ENCODE measurements at places on chromosomes 7 and 10. TPM values are rescaled to one million over a fixed set of nuclear protein-coding genes. Genes with fewer than 3 reads are reported as not detected.
A peak's percentile ranks its signal among the peaks of the same experiment; 100 is the strongest.

GRCh38 chr7:137670222-137671064 lies 176.3 kb downstream of the DGKI start:
- no peaks in the 10 kb centered on the region for H3K4me1 ChIP-seq
- no peak for DNase-seq
- no peak overlapping the region for H3K4me3 ChIP-seq
- peaks cover 24% of the 10 kb centered on the region for H3K27me3 ChIP-seq

The KLHDC10 gene
- total RNA-seq = 44.4 TPM

The HGF gene
- 15.1 TPM for total RNA-seq

The SCART1 gene
- total RNA-seq = 4.7 TPM

DNA sequence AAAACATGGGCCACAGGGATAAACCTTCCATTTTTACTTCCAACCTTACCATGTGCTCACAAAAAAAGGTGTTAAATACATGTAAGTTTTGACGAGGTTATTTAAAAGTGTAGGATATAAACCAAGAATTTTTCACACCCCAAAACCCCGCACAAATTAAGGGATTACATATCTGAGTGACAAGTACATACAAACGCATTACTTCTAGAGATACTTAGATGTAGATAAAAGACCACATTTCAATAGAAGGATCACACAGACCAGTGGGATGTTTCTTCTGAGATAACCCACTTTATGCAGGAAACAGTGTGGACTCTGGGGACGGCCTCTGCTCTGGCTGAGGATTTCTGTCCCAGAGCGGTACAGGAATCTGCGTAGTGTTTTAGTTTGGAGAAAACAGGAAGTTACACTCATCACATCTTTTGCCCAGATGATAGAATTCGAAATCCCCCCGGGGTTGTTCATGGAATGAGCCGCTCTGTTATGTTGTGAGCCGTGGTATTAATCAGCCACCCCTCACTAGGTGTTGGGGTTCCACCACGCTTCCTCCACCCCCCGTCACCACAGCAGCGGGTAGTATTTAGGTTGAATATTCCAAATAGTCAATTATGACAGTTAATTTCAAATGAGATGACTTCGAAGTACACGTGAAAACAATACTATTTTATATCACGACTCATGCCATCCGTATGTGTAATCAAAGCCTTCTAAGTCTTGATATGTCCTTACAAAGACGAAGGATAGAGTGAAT lies 1.3 kb upstream of the CUL1 start:
- H3K27me3 ChIP-seq = no peaks in the 10 kb centered on the region
- peak overlapping the region; percentile 88 for H3K27ac ChIP-seq
- peak overlapping the region; percentile 83 for H3K4me3 ChIP-seq
- H3K4me1 ChIP-seq = peaks cover 34% of the 10 kb centered on the region
- DNase-seq = no peak

Measured in mesothelial cell of epicardium (in vitro differentiated cells).